ENCODE measurements at places on chromosomes 11 and 22. TPM values are rescaled to one million over a fixed set of nuclear protein-coding genes. Genes with fewer than 3 reads are reported as not detected.

DNA sequence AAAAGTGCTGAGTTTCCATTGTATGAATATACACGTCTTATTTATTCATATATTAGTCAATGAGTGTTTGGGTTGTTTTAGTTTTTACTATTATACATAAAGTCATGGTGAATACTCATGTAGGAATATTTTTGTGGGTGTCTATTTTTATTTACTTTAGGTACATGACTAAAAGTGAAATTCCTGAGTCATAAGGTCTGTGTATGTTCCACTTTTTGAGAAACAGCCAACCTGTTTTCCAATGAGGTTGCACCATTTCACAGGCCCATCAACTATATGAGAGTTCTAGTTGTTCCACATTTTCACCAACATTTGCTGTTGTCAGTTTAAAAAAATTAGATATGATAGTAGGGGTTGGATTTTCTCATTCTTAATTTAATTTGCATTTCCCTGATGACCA, 6.6 kb upstream of the OR6X1 start:
- DNase-seq = no peak

GRCh38 chr22:20405291-20405930, 11.5 kb downstream of the ZNF74 start:
- no peak for DNase-seq

DNA sequence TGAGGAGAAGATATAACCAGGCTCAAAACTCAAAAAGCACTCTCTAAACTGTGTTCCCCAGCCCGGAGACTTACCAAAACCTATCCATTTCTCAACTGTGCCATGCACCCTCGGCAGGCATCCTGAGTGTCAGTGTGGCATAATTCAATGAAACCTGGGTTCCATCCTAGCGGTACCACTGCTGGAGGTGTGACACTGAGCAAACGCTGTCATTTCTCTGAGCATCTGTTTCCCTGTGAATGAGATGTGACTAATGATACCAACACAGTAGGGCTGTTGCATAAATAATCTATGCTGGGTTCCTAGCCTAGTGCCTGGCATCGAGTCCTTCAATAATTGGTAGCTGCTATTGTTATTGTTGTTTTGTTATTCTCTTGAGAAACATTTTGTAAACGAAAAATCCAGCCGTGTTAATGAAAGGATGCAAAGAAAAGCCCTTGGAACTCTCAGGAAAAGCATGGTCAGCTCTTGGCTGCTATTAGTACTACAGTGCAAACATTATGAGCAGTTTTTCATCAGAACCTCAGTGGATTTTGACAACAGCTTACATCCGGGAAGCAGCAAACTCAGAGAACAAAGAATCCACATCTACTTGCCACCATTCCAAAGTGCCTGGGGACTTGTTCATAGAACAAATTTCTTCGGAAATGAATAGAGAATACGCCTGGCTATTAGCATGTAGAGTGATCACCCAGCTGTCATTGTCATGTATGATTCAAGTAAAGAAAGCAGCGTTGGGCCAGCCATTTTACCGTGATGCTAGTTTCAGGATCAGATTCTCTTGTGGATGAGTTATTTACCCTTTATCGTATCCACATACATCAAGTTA, 53.7 kb downstream of the TECTA start:
- no peak for DNase-seq

DNA sequence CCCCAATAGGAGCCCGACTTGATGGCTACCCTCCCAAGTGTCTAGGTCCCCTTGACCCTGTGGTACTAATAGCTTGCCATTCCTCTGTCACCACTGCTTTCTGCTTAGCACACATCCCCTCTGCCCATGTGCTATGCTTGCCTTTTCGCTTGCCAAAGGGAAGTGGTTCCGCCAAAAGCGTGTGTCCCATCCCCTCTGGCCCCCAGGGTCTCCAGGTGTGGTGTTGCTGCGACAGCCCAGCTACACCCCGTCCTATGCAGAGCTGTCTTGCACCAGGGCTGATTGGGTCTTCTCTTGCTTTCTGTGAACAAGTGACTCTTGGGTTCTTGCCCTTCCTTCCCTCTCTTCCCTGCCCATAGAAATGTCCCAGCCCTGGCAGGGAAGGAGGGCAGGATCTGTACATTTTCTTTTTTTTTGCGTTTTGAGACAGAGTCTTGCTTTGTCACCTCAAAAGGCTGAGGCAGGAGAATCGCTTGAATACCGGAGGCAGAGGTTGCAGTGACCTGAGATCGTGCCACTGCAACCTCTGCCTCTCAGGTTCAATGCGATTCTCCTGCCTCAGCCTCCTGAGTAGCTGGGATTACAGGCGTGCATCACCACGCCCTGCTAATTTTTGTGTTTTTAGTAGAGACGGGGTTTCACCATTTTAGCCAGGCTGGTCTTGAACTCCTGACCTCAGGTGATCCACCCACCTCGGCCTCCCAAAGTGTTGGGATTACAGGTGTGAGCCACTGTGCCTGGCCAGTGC, 3.9 kb downstream of the TANGO2 start:
- no peak for DNase-seq

GRCh38 chr11:76918941-76919386, 58.2 kb downstream of the ACER3 start:
- no peak for DNase-seq

PHF21A gene
- 55.7 TPM for total RNA-seq
